ENCODE measurements at places on chromosomes 12 and 14.

GRCh38 chr14:56494167-56494566 is 85.4 kb upstream of the TMEM260 start:
- DNase-seq = no peak

DNA sequence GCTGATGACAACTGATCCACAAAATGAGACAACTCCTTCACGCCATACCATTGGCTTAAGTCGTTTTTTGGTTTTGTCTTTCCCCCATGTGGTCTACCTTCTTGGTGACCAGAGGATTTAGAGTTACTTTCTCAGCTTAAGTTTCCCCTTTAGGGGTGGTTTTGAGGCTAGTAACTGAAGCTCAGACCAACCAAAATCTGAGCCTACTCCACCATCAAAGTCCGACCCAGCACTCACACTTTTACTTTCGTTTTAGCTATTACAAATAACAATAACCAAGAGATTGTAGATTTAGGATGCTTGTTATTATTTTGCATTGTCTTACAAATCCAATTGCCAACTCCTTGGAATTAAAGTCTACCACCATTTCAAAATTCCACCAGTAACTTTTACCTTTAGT is 130.6 kb upstream of the MDM1 start:
- no peak for DNase-seq

GRCh38 chr12:83318386-83319098 is 631.8 kb downstream of the TMTC2 start:
- no peak for DNase-seq

DNA sequence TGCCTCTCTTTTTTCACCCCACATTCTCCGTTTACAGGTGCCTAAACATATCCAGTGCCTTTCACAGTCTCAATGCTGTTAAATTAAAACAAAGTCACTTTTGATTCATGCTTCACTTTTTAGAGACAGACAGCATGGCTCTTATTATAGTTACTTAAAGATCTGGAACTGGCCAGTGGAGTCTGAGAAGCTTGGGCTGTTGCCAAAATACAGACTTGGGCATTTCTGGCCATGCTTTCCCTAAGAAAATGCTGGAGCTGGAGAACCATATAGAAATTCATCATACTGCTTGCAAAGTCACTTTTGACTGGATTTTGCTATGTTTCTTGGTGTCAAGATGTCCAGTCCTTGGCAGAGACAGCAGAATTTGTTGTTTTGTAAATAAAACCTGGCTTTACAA is 12.2 kb upstream of the GPR68 start:
- no peak for DNase-seq

DNA sequence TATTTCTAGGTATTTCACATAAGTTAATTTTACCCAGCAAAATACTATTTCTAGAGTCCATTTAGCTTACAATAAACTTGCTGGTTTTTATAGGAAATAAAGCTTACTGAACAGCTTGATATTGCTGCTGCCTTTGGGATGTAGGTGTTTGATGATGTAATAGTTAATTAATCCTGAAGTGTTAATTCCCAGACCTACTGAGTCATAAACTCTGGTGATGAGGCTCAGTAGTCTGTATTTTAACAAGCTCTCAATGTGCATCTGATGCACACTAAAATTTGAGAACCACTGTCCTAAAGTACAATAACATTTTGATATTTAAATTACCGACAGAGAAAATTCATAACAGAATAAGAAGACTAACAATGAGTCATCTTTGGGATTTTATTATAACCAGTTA is 168.4 kb downstream of the FUT8 start:
- DNase-seq = no peak

GRCh38 chr12:41636653-41637052 is 448.5 kb downstream of the PDZRN4 start:
- no peak for DNase-seq

- no peak for DNase-seq
These were observed 44.8 kb upstream of the PCED1B start for GRCh38 chr12:47034661-47035060.

DNA sequence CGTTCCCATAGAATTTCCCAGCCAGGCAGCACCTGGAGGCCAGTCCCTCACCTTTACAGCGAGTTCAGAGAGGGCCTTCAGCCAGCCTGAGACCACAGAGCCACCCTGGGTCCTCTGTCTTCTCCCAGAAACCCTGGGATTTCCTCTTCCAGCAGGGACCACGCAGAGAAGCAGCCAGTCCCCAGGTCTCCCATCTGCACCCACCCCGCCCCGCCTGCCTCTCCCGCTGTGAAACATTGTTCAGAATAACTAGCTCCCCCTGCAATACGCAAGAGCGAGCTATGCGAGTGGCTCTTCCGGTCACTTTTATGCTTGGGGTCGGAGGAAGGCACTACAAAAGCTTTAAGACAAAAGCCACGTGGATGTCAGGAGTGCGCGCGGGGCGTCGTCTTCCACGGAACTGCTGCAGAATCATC is 77.8 kb downstream of the SERPINA3 start:
- DNase-seq = no peak

All from stimulated activated CD8-positive, alpha-beta memory T cell treated with anti-CD3 and anti-CD28 coated beads, Interleukin-7, amount 100 ng/mL, for 1 hour (primary cell).